ENCODE measurements at places on chromosomes 11 and 22.
A peak's percentile ranks its signal among the peaks of the same experiment; 100 is the strongest.

- no peak for DNase-seq
These were observed 27.7 kb downstream of the DDI1 start for GRCh38 chr11:104064034-104064630.

GRCh38 chr11:107370390-107370789 lies 87.2 kb downstream of the CWF19L2 start:
- no peak for DNase-seq

DNA sequence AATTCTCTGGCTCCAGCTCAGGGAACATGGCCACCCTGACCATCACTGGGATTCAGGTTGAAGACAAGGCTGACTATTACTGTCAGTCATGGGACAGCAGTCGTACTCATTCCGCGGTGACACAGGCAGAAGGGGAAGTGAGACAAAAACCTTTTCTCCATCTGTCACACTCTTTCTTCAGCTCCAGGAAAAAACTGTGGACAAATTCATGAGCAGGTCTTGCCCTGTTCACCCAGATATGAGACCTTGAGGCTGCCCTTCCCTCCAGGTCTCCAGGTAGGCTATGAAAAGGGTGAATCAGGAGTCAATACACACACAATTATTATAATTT lies 39.4 kb upstream of the GGTLC2 start:
- DNase-seq: no peak

- DNase-seq: no peak
These were observed 759.0 kb upstream of the API5 start for GRCh38 chr11:42552786-42553185.

DNA sequence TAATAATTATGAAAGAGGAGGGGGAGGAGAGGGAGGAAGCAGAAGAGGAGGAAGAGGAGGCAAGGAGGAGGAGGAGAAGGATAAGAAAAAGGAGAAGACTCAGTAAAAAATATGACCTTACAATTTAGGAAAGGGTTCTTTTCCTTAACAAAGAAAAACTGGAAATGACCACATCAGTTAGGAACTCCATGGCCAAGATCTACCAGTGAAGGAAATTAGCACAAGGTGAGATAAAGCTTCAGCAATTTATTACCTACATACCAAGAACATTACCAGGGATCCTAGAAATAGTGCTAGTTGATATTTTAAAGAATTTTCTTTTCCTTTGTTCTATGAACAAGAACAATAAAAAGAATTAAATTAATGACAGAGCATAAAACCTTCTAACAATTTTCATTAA lies 172.7 kb downstream of the LRRC4C start:
- no peak for DNase-seq

DNA sequence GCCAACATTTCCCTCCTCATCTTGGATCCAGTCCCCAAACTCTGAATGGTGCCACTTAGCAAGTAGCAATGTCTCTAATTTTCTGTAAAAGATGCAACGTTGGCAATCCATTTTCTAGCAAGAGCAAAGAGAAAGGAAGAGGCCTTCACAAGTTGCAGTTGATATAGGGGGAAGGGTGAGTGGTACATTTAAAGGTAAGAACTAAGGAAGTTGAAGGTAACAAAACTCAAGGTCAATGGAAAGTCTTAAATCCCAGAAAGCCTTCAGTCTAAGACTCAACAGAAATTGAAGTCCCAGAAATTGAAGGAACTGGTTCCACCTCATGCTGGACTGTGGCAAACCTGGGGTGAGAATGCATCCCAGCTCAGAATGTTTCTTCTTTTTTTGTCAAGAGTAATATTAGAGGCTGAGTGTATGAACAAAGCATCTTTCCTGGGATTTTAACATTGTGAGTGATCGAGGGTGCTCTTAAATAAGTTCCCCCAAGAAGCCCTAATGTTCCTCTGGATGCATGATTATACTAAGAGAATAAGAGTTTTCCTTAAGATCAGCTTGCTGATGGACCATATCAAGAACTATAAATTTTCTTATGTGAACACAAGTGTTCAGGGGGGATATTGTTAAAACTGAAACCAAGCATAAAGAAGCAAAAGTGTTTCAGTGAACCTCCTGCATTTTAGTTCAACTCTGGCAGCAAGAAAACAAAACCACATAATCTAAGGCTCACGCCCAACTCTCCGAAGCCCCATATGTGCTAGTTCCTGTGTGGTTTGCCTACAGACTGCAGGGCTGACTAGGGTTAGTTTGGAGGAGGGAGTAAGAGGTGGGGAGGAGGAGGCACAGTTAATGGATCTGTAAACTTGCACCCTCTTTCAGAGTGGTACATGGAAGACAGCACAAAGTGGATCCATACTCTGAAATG lies at the start of gene GRAP2:
GRAP2 (plus strand) TSS at position 779 of the 922 bp plus-strand sequence. CDS start 46,023 bp downstream, outside the sequence.
- DNase-seq: peak; percentile 46

DNA sequence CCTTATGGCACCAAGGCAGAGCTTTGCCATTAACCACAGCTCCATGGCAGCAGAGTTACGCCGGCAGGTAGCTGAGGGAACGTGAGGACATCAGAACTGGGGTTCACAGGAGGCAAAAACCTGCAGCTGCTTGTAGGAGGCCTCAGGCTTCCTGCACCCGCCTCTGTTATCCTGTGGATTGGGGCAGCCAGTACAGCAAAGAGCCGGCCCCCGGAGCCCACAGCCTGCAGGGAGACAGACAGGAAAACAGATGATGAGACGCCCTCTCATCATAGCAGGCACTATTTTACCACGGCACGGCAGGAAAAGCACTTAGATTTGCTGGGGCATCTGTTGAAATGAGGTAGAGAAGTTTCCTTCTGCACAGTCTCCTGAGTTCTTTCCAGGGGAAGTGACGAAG lies 870.3 kb downstream of the TBC1D22A start:
- no peak for DNase-seq

- DNase-seq: no peak
These were observed 9.9 kb upstream of the NDUFS8 start for GRCh38 chr11:68020575-68020974.

DNA sequence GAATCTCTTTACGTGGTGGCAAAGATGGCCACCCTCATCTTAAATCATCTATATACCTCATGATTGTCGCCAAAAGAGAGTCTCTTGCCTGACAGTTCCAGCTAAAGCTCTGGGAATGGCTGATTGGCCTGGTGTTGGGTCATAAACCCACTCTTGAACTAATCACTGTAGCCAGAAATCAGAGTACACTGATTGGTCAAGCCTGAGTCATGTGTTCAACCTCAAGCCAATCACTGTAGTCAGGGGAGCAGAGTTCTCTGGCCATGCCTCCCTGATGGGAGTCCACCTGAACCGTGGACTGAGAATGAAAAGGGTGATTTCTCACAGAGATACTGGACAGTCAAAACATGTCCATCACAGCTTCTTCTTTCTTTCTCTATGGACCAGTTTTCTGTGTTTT lies 45.8 kb downstream of the RCN1 start:
- no peak for DNase-seq

DNA sequence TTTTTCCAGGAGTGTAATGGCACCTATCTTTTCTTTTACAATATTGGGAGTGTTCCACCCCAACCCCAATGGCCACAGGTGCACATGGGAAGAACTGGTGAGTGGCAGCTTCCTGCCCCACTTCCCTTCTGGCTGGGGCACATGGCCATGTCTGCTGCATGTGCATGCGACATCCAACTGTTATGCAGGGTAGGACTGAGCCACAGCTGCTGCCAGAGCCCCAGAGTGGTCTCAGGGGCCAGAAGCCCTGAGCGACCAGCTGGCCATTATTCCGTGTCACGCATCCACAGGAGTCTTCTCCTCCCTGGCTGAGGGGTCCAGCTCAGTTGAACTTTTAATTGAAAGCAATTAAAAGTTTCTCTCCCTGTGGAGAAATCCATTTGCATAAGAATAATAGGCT lies 8.7 kb upstream of the GLYAT start:
- no peak for DNase-seq

DNA sequence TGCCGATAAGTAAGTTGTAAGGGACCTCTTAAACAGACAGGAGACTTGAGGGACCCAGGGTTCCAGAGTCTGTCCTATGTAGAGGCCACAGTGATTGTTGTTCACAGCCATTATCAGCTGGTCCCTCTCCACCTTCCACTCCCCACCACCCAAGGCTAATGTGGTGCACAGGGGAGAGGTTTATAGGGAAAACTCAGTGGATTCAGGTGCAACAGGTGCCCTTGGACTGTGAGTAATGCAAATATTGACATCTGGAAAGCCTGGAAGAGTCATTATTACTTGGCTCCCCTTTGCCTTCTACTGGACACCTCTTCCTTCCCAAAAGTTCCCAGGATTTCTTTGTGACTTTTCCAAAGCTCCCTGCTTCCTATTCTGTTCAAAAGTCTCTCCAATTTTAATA lies 441.1 kb upstream of the CCDC90B start:
- DNase-seq: no peak

GRCh38 chr22:33896154-33896553 lies 24.1 kb downstream of the LARGE1 start:
- no peak for DNase-seq

GRCh38 chr22:36129486-36130388 lies 30.8 kb downstream of the APOL3 start:
- no peak for DNase-seq

GRCh38 chr22:26890870-26891269 lies 233.5 kb downstream of the MIAT start:
- no peak for DNase-seq

GRCh38 chr11:75775056-75775455 lies 6.5 kb downstream of the DGAT2 start:
- no peak for DNase-seq

- no peak for DNase-seq
These were observed 246.8 kb downstream of the BUD13 start for GRCh38 chr11:116525961-116526495.

- no peak for DNase-seq
These were observed 66.4 kb downstream of the LRRC32 start for GRCh38 chr11:76604081-76604625.

DNA sequence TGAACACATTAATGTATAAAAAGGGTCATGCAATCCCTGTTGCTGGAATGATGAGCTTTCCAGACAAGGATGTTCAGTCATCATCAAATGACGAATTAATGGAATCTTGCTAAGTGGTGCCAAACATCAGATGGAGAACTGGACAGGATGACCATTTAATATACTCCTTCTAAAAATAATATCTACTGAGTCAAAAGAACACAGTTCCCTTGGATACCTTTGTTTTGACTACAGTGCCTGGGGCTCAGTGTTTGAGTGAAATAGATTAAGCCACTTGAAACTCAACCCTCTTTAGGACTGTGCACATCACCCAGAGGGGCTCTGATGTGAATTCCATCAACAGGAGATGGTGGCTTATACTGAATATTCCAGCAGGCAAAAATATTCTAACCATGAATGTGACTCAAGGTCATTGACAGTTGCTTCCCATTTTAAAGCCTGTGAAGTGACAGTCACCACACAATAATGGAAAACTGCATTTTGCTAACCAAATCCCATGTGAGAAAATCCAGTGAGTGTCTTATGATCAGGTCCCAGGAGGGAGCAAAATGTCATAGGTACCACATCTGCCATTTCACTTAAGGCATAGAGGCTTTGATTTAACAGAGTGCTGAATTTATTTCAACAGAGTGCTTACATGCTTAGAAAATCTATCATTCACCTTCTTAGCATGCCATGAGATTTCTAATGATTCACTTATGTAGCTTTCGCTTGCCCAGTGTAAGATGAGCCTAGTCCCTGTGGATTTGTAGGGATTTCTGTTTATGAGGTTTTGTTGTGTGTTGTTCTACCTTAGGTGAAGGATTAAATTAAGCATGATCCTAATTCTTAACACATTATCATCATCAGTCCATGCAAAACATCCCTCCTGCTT lies 41.3 kb upstream of the SLN start:
- DNase-seq: no peak

DNA sequence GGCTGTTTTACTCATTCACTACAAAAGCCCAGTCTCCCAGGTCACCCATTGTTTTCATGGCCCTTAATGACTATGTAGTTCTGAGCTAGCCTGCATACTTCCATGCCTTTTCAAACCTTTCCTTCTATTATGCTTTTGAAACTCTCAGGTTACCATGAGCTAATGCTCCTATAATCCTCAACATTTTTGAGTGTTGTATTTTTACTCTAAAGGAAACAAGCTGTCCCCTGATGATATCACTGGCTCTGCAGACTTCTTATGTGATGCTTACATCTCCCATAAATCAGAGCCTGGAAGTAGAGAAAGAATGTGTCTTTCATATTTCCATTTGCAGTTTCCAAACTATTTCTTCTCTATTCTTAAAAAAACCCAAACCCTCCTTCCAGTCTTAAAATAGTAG lies 159.0 kb upstream of the RAG2 start:
- DNase-seq: no peak

DNA sequence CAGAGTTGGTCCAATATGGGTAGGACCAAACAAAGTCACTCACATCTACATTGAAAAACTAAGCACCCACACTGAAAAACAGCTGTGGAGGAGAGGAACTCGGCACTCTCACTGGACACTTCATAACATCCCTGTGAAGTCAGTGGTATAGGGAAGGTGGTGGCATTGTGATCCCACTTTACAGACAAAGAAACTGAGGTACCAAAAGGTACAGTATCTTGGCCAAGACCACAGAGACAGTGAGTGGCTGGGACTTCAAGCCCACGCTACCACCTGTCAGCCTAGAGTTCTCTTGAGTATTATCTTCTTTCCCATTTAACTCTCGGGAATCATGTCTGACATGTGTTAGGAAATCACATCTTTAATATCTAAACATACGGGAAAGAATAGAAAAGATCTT lies 61.9 kb downstream of the SYN3 start:
- no peak for DNase-seq

DNA sequence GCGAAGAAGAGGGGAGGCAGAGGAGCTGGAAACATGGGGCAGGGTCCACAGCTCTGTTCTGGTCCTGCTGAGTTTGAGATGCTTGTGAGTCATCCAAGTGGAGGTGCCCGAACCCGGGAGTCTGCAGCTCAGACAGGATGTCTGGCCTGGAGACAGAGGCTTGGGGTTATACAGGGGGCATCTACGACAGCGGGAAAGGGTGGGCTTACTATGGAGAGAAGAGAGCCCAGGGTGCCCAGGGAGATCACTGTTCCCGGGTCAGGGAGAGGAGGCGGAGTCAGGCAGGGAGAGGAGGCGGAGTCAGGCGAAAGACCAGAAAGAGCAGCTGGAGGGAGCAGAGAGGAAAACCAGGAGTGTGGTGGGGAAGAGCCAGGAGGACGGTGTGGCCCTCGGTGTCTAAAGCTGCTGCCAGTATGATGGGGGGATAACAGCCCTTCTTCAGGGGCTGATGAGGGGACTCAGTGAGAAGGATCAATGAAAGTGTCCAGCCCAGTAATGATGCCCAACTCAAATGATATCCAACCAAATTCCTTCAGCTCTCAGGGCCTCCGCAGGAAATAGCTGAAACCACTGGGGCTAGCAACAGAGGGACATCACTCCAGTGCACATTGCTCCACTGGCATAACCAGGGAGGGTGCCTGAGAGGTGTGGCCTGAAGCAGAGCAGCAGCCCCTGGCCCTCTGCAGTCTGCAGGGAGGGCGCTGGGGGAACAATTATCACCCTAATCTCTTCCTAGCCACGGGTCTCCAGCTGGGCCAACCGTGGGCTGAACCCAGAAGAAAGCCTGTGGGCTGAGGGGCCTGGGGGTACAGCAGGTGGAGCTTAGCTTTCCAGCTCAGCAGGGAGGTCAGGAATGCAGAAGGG lies 2.6 kb upstream of the LTBP3 start:
- DNase-seq: no peak

- DNase-seq: no peak
These were observed 20.1 kb downstream of the TOLLIP start for GRCh38 chr11:1289211-1289935.

- no peak for DNase-seq
These were observed 113.7 kb upstream of the BLID start for GRCh38 chr11:122229481-122230384.

- DNase-seq: no peak
These were observed 38.2 kb downstream of the TOM1 start for GRCh38 chr22:35337932-35338331.

GRCh38 chr22:27998511-27999410 lies 79.7 kb upstream of the PITPNB start:
- DNase-seq: no peak

GRCh38 chr11:3037040-3037944 lies 19.9 kb downstream of the CARS1 start:
- no peak for DNase-seq

Measured in stimulated activated CD8-positive, alpha-beta memory T cell treated with anti-CD3 and anti-CD28 coated beads, Interleukin-4, amount 100 ng/mL, for 24 hours (primary cell).